ENCODE measurements at places on chromosomes 13 and 19.

DNA sequence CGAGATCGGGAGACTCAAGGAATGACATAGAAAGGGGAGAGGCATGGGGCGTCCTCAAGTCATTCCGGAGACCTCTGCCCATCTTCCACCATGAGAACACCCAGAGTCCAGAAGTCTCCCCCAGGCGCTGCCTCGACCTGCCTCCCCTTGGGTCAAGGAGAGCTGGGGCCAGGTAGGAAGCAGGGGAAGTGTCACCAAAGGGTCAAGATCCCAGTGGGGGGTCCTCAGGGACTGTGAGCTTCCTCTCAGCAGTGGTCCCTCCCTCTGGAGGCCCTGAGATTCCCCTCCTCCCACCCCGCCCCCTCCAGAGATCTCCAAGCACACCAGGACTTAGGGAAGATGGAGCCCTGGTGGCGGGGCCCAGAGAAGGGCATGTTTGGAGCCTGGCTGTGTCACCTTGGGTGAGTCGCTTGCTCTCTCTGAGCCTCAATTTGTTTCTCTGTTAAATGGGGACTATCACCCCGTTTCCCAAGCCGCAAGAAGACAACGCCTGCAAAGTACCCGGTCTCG is 919 bp downstream of the DACT3 start:
- no peak for DNase-seq

DNA sequence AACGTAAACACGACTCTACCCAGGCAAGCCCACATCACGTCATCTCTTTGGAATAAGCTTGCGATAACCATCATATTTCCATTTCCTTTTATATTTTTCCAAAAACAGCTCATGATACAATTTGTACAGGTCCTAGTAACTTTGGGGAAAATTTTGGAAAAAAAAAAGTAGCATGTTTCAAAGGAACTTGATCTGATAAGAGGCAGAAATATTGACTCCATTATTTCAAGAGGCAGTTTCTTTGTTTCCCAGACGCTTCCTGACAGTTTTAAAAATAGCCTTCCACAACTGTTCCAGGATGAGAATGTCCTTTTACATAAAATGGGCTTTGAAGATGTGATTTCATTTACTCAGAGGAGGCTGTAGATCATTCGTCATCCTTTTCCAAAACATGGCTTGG is 23.1 kb downstream of the KLF2 start:
- no peak for DNase-seq

GRCh38 chr13:78306519-78307206 is 296.7 kb downstream of the POU4F1 start:
- DNase-seq = no peak

- no peak for DNase-seq
Measured at GRCh38 chr13:60242043-60242595, 78.4 kb upstream of the DIAPH3 start.

GRCh38 chr13:40094056-40094455 is 438.6 kb downstream of the COG6 start:
- no peak for DNase-seq

- DNase-seq = no peak
Measured at GRCh38 chr13:68440874-68441273, 1210.7 kb upstream of the PCDH9 start.

GRCh38 chr19:9061879-9062278 is 25.0 kb upstream of the OR1M1 start:
- DNase-seq = no peak

All from mucosa of descending colon (tissue), 3 donors.